Activated T-helper 1 cell treated with Interleukin-2 at 50 U/mL for 16 hours (primary cell): ENCODE measurements at places on chromosomes 2 and 18.

GRCh38 chr18:22778996-22779395, 154.1 kb upstream of the RBBP8 start:
- DNase-seq = no peak

DNA sequence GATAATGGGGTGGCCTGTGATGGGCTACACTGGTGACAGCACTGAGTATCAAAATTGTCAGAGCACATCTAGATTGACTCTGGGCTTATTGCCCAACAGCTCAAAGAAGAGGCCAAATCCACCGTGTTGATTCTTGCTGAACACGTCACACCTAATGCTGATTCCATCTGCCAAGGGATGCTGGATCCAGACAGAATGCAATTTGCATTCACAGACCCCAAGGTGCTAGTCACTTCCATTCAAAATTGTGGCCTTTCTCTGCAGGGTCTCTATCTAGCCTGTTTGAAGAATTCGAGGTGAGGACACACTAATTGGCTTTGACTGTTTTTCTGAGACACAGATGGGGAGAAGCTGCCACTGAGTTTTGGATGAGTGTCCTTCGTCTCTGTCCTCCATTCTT, 13.5 kb upstream of the GPR39 start:
- no peak for DNase-seq

DNA sequence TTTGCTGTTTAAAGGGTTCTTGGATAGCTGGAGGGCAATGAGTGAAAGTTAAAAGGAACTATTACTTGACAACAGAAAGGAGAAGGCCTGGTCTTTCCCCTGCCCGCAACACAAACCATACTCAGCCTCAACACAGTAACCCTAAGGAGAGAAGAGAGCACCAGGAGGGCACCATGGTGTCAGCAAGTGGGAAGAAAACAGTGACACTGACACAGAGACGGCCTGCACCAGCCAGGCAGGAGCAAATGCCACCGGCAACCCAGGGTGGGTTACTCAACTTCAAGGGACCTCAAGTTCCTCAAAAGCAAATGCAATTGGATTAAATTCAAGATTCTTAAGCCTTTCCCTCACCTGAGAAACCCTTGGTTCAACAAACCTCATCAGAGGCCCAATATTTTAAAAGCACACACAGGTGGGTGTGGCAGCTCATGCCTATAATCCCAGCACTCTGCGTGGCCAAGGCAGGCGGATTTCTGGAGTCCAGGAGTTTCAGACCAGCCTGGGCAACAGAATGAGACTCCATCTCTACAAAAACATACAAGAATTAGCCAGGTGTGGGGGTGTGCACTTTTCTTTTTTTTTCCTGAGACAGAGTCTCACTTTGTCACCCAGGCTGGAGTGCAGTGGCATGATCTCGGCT, 52.3 kb downstream of the TFCP2L1 start:
- no peak for DNase-seq

DNA sequence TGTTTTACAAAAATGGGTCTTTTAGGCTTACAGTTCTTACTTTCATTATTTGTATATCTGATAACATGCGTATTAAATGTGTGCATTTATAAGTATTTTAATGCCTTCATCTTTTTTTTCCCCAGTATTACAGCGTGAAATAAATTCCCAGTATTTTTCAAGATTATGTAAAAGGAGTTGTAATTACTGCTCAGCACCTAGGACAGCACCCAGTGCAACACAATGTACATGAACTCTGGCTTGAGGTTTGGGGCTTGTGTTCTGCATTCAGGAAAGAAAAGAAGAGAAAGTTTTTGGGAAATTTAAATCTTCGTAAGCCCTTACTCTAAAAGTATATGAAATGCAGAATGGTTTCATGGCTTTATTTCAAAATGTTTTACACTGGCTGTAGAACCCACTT, 16.7 kb downstream of the ZNF638 start:
- no peak for DNase-seq

DNA sequence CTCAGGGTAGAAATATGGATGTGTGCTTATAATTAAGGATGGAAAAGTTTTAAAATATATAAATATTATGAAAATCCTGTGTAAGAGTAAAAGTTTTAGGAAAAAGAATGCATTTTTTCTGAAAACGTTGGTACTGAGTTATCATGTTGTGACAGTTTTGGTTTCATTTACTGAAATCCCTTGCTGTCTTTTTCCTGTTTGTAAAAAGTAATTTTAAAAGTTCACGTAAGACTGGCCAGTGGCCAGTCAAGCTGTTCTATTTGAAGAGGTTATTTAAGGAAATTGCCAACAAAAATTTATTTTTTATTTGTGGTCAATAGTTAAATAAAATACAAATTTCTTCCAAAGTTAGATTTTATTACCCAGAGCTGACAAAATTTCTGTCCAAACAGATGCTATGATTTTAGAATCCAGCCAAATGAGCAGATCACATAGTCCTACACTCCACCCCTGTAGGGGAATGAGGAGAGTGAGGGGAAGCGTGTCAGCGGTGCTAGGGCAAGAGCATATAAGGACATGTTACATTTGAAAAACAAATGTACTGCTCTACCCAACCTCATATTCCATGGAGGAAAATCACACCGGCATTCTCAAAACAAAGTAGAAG, 297.8 kb upstream of the TFPI start:
- no peak for DNase-seq

DNA sequence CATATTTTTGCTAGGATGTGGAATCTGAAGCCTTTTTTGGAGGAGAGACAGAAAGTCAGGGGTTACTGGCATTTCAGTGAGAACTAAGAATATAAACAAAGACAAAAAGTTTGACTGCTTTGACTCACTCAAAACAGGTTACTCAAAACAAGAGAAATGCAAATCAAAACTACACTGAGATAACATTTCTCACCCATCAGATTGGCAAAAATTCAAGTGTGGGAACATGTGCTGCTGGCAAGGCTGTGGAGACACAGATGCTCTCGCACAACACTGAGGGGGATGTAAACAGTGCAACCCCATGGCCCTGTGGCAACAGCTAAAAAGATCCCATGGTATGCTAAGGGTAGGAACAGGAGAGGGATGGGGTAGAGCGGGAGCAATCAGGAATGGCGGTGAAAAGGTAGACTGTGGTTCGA, 86.6 kb downstream of the DTNB start:
- DNase-seq = no peak

DNA sequence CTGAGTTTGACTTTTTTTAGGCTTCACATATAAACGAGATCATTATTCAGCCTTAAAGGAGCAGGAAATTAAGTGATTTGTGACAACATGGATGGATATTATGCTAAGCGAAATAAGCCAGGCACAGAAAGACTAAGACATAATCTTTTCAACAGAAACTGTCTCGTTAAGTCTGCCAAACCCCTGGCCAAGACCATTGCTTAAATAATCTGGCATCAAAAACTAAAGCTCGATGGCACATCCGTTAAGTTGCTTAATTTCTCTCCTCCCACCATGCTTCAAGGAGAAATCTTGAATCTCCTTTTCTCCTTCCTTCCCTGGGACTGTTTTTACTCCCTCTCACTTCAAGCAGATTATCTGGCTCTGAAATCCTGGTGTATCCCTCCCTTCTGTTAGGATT, 140.3 kb downstream of the GALNT14 start:
- no peak for DNase-seq
